ENCODE measurements at places on chromosomes 3 and 15. TPM values are rescaled to one million over a fixed set of nuclear protein-coding genes. Genes with fewer than 3 reads are reported as not detected.
A peak's percentile ranks its signal among the peaks of the same experiment; 100 is the strongest.

- no peak for DNase-seq
Observed at GRCh38 chr15:28286031-28286430, 35.9 kb downstream of the HERC2 start.

- DNase-seq = no peak
Observed at GRCh38 chr15:85011160-85011571, 29.5 kb downstream of the PDE8A start.

GRCh38 chr3:10327592-10327991 lies 6.7 kb upstream of the SEC13 start:
- no peak for DNase-seq

DNA sequence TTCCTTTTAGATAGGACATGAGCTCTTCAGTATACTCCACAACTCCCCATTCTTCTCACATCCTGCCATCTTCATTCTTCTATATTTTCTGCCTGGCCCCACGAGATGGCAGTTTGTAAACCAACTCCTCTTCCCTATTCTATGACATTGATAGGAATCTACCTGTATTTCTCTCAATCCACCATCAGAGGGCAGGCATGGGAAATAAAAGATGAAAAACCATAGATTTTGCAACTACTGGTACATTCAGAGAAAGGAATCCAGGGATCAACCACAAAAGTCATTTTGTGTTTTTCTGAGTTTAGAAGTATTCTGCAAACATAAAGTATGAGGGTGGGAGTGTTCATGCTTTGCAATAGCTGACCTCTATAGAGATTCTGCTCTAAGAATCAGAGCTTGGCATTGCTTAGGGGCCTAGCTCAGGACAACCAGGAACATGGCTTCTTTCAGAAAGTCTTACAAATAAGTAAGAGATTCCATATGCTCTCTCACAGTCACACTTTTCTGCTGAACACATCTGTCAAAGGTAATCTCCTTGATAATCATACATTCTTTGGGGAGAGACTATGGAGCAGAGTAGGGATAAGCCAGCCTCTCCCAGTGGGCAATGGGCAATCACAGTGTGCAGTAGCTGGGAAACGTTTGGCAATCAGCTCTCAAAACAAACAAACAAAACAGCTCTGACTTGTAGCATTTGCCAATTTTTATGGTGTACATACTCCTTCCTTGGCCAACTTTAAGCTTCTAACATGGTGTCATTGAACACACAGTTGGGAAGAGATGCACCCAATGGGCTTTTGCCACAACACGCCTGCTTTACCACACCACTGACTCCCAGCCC lies 43.1 kb upstream of the SLC25A36 start:
- no peak for DNase-seq

DNA sequence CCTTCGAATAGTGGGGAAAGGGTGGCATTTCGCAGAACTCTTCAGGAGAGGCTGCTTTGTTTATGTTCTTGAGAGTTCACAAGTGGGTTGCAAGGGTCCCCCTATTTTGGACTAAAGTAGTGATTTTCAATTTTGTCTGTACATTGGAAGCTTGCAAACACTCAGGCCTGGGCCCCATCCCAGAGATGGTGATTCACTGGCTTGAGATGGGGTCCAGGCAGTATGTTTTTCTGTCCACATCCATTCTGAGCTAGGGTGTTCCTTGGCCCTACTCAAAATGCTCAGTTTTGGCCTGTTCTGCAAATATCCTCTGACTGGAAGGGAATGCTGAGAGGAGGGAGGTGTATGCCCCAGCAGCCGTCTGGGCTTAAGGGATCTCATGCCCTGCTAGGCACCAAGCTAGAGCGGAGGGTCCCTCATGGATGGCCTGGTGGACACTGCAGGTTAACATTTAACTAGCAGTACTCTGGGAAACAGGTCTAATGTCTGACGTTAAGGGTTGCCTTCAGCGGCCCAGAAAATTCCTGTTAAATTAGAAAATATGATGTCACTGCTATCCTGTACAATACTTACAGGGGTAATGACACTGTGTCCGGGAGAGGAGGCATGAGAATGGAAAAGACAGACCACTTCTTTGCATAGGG lies 181.4 kb downstream of the OPA1 start:
- DNase-seq = peak; percentile 28

KCNH8 gene
- total RNA-seq = 2.4 TPM

VPS18 gene
- total RNA-seq = 32.7 TPM

GRCh38 chr15:69451951-69452691 lies 497 bp upstream of the RPLP1 start:
- no peak for DNase-seq

KCNMB2 gene
- total RNA-seq = not detected

- no peak for DNase-seq
Observed at GRCh38 chr3:165254812-165255211, 58.6 kb upstream of the SLITRK3 start.

GRCh38 chr3:128360705-128361271 lies 105.9 kb downstream of the DNAJB8 start:
- no peak for DNase-seq

DNA sequence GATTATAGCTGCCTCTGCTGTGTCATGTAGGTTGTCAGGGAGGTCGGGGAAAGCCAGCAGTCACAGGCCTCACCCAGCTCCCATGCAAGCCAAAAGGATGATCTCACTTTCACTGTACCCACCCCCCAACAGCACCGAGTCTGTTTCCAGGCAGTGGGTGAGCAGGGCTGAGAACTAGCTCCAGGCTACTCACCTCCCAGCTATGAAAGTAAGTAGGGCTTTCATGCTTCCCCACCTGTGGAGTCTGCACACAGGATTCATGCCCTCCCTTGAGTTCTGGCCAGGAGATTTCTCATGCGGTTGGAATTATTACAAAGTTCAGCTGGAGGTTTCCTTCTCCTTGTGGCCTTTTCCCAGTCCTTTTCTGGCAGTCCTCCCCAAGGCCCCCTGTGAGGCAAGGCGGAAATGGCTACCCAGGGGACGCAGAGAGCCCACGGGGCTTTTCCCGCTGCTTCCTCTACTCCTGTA lies 356.2 kb downstream of the SV2B start:
- no peak for DNase-seq

- DNase-seq = no peak
Observed at GRCh38 chr3:52998771-52999513, 46.9 kb downstream of the SFMBT1 start.

- DNase-seq = no peak
Observed at GRCh38 chr3:17195856-17196604, 311.3 kb downstream of the PLCL2 start.

Data from H1 (cell line).